Activated naive CD8-positive, alpha-beta T cell treated with anti-CD3 and anti-CD28 coated beads, Interleukin-2, amount 50 U/mL, for 16 hours (primary cell): ENCODE measurements at places on chromosomes 2 and 18.

DNA sequence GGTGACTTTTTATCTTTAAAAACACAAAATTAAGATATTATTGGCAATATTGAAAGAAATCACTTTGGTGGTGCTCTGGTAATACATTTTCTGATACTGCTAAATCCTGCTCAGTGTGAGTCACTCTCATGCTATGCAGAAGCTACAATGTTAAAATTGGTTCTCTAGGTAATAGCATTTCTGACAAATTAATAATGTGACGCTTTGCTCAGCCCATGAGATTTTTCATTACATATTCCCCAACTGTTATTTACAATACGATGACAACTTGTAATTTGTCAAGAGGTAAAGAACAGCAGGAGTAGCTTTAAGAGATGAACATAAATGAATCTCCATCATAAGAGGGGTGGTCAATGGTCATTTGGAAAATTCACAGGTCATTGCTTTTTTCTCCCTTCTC lies 573.6 kb downstream of the TMEM182 start:
- DNase-seq = no peak

GRCh38 chr2:105598829-105599698 lies 145.6 kb upstream of the NCK2 start:
- no peak for DNase-seq

- DNase-seq = no peak
Observed at GRCh38 chr2:126994340-126994777, 95.7 kb downstream of the TEX51 start.

- DNase-seq = no peak
Observed at GRCh38 chr2:84858123-84858522, 22.8 kb downstream of the TRABD2A start.

- no peak for DNase-seq
Observed at GRCh38 chr2:85770786-85771409, 17.1 kb downstream of the ATOH8 start.

- DNase-seq = no peak
Observed at GRCh38 chr2:207416111-207416510, 113.7 kb upstream of the CREB1 start.

GRCh38 chr2:68391869-68392268 lies 26.8 kb downstream of the PLEK start:
- no peak for DNase-seq

DNA sequence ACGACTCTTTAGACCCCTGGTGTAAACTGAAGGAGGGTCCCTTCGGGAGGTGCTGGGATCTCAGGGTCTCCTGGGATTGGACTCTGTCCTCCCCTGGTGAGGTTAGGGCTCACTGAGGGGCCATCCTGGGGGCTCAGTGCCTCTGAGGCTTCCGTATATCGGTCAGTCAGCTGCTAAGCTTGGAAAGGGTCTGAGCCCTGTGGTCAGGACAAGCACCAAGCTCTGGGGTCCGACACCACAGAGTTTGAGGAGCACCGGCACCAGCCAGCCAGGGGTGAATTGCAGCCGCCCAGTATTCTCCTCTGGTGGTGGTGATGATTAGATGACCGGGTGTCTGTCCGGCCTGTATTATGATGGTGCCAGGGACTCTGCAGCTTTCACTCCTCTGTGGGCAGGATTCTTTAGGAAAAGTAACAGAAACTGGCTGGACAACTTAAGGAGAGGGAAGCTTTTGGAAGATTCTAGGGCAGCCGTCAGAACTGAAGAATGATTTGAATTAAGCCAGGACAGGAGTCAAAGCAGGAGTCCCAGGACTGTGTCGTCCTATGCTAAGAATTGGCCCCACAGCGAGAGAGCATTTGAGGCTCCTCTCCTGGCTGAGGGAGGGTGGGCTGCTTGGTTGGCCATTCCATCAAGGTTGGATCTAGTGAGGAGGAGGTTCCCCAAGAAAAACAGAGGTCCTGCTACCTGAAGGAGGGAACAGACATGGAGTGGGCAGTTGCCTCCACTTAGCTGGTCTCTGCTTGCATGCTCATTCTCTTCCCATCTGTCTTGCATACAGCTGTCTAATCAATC lies 158.6 kb upstream of the HS6ST1 start:
- DNase-seq = no peak

DNA sequence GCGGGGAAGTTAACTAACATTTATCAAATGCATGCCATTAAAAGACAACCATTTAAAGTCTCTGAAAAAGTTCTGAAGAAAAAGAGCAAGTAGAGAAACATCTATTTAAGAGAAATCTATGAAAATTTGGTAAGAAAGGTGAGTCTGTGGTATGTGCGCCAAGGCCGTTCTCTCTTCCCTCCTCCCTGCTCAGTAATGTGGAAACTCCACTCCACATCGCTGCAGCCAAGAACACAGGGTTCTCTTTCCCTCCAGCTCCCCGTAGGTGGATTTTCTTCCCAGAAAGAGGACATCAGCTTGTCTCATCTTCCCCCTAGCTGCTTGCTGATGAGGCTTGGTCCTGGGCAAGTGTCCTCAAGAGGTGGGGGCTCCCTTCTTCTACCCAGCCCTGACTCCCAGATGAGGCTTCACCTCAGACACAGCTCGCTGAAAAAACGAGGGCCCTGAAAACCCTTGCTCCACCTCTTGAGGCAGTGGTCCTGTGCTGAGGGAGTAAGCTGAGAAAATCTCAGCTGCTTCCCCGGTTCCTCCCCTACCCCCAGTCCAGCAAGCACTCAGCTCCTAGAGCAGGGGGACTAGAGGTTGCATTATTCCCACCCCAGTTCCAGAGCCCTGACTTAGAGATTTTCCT lies 45.8 kb upstream of the PTPRM start:
- DNase-seq = no peak

GRCh38 chr2:86143307-86143706 lies 37.3 kb downstream of the PTCD3 start:
- no peak for DNase-seq

DNA sequence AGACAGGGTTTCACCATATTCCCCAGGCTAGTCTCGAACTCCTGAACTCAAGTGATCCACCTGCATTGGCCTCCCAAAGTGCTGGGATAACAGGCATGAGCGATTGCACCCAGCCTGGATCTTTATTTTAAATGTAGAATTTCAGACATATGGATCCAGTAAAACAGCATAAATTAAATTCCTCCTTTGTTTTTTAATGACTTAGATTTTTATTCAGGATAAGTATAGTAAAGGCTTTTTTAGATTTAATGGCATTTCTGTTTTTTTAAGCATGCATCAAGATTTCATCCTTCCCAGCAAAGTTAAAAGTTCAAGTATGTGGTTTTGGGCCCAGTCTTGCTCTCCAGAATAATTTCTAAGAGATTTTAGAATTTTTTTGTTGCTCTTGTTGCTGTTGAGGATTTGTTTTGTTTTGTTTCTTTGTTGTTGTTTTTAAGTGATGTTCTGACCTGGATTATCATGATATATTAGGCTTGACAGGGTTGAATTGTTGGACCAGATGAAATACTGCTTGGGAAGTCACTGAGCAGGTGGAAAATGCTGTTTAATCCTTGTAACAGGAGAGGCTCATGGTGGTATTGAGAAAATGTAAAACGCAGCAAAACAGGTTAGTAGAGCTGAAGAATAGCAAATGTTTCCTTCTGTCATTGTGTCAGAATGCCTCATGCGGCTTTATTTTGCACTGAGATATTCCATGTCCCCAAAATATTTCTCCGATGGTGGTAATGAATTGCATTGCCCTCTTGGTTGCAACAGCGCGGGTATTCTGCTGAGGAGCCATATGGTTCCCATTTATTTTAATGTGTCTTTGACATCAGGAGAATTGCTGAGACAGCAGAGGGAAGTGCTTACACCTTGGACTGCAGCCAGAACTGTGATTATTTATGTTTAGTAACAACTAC lies 147.9 kb downstream of the GALNT3 start:
- no peak for DNase-seq

GRCh38 chr2:109213646-109214433 lies 84.8 kb downstream of the SH3RF3 start:
- no peak for DNase-seq

- DNase-seq = no peak
Observed at GRCh38 chr18:10524507-10525370, 1.1 kb upstream of the NAPG start.

DNA sequence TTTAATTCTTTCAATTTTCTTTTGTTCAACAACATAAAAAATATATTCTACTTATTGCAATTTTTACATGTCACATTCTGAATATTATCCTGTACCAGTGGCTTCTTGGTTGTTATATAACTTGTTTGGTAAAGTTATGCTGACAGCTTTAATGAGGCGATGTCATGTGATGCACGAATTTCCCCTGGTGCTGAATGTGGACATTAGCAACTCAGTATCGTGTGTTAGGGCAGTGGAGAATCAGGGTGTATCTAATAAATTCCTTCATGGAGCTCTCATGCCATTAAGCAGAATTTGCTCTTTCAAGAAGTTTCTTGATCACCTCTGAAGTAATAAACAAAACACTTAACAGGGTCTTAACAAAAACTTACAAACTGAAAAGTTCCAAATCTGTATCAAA lies 99.6 kb upstream of the DNMT3A start:
- no peak for DNase-seq

- DNase-seq = no peak
Observed at GRCh38 chr2:103293742-103294077, 531.9 kb downstream of the TMEM182 start.

DNA sequence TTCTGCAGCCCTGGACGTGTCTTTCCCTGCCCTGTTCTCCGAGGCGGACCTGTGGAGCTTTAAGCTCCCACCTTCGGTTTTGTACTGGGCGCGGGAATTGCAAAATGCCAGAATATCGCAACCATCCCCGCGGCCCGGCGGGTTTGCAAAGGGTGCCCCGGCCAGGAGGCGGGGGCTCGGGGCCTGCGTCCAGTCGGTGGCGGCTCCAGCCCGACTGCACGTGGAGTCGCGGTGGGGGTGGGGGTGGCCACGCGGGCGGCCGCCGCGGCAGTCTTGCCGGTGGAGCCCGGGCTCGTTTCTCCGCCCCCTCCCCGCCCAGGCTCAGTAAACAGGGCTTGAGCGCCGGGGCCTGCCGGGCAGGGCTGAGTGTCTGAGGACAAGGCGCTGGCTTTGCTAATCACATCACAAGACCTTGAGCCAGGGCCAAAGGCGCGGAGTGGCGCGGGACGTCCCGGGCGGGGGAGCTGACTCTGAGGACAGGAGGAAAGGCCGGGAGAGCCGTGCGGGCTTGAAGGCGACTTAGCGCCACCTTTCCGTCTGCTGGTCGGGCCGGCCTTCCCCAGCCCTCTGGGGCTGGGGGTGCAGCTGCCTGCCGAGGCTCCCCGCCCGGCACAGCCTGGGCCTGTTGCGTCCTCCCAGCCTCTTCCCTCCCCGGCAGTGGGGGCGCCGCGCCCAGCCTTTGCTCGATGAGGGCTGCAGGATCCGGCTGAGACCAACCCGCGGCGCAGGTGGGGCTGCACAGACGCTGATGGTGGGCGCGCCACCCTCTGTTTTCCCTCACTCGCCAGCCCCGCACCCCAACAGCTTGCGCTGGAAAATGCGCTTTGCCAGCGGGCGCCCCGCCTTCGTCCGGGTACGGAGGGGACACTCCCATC lies 786 bp upstream of the ZFP36L2 start:
- DNase-seq = no peak

DNA sequence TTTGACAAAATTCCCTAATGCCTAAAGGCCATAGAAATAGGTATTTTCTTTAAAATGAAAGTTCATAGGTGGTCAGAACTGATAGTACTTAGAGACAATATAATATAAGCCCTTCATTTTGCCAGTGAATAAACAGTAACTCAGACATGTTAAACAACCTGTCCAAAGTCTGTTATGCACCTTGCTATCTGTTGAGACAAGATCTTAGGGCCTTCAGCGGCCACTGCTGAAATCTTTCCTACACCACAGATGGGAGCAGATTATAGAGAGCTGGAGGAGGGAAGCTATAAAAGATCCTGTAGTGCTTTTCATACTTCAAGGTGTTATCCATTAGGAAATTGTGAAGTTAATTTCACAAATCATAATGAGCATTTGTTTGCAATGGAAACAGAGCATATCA lies 13.8 kb downstream of the CERKL start:
- no peak for DNase-seq

GRCh38 chr2:80377071-80377470 lies 72.5 kb upstream of the LRRTM1 start:
- DNase-seq = no peak

DNA sequence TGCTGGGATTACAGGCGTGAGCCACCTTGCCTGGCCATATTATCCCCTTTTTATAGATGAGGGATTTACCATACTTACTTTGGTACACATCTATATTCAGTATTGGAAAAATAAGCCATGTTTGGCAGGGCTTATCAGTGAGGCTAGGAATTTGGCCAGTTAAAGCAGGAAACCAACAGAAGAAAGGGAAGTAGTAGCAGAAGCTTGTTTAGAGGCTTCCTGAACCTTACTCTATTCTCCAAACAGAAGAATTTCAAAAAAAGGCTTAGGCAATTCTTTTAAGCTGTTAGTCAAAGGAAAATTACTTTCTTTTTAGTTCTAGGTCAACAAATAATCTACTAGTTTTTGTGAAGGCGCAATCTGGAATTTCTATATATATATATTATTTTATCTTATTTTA lies 3.2 kb upstream of the GLS start:
- DNase-seq = no peak

- no peak for DNase-seq
Observed at GRCh38 chr2:5869936-5870335, 177.8 kb downstream of the SOX11 start.

DNA sequence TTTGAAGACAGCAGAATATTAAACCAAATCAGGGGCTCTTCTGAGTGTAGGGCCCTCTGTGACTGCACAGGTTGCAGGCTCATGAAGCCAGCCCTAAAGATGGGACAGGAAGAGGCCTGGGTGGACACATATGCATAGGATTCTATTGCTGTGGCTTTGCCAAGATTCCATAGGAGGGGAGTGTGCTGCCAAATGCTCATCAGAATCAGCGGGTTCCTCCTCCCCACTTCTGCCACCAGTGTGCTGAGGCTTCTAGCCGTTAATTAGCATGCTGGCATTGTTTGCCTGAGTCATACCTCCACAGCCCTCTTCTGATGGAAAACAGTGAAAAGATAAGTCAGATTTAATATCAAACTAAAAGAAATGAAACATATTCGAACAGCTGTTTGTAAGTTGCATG lies 103.9 kb upstream of the TMEFF2 start:
- no peak for DNase-seq

GRCh38 chr2:233981574-233982420 lies 64.6 kb downstream of the TRPM8 start:
- no peak for DNase-seq

DNA sequence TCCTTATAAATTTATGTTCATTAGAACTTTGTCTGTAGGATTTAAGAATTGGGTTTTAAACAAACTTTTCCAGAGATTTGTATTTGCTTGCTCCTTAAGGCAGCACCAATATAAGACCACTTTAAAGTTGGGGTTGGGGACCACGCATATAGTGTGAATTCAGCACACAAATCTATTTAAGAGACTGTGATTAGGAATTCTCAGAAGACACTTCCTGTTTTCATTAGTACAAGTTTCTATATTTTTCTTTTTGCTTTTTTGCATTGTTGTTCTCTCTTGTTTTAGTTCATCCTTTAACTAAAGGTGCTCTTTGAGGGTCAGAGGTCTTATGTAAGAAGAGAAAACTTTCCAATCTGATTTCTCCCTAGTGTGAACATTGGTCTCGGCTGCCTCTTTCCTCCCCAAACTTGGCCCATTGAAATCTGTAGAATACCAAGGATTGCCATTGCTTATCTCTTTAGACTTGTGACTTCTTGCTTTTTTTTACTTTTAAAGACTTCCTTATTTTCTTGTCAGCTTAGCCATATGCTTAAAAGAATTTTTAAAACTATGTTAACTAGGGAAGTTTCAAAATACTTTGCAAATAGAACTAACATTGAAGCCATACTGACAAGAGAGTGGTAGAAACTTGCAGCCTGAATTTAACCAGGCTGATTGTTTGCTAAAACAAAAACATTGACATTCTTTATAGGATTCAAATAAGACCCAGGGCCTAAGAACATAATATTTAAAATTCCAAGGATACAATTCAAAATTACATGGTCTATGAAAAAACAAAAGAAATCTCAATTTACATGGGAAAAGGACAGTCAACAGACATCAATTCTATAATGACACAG lies 264.1 kb upstream of the FN1 start:
- no peak for DNase-seq
